ENCODE measurements at places on chromosomes 4 and X.

- DNase-seq = no peak
Measured at GRCh38 chrX:13491061-13491460, 78.3 kb upstream of the EGFL6 start.

GRCh38 chr4:174709526-174709925, 119.5 kb downstream of the GLRA3 start:
- DNase-seq = no peak

GRCh38 chr4:72900952-72901351, 168.6 kb downstream of the COX18 start:
- DNase-seq = no peak

GRCh38 chrX:11304829-11305228, 11.6 kb downstream of the AMELX start:
- no peak for DNase-seq

- DNase-seq = no peak
Measured at GRCh38 chr4:140643571-140644055, 74.9 kb upstream of the UCP1 start.

GRCh38 chr4:152989554-152989970, 53.4 kb downstream of the FHDC1 start:
- no peak for DNase-seq

- DNase-seq = no peak
Measured at GRCh38 chr4:30792601-30793000, 72.4 kb downstream of the PCDH7 start.

GRCh38 chr4:3437582-3437936, 4.2 kb upstream of the HGFAC start:
- DNase-seq = no peak

DNA sequence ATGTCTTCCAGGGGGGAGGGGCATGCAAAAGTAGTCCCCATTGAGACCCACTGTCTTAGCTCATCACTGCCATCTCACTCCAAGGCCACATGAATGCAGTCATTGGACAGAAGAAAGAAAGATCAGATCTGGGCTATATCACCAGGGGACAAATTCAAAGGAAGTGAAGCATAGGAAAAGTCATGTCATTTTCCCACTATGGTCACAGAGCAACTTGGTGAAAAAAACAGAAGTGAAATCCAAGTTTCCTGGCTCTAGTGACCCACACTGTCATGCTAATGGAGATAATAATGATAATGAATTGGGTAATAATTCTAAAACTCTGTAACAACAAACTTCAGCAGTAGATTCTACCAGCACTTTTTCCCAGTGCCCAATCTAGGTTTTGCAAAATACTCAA, 9.9 kb downstream of the LHFPL1 start:
- DNase-seq = no peak

DNA sequence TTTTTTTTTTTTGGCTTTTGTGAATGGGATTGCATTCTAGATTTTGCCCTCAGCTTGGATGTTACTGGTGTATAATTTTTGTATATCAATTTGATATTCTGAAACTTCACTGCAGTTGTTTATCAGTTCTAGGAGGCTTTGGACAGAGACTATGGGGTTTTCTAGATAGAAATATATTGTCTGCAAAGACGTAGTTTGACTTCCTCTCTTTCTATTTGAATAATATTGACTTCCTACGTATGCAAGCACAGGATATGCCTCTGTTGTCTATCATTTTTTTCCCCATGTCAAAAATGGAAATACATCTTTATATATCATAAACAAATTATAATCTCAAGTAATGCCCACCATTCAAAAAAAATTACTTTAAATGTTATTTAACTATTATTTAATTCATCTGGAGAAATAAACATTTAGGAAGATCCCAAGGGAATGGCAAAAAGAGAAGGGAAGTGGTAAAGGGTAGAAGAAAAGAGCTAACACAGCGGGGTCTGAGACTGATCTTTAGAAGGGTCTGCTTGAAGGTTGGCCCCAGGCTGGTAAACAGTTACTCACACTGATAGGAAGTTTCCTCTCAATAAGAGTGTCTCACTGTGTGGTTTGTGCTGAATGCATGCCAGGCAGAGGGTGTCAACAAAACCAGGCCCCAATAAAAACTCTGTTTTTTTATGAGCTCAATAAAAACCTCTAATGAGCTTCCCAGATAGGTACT, 35.7 kb downstream of the ZNF518B start:
- no peak for DNase-seq

DNA sequence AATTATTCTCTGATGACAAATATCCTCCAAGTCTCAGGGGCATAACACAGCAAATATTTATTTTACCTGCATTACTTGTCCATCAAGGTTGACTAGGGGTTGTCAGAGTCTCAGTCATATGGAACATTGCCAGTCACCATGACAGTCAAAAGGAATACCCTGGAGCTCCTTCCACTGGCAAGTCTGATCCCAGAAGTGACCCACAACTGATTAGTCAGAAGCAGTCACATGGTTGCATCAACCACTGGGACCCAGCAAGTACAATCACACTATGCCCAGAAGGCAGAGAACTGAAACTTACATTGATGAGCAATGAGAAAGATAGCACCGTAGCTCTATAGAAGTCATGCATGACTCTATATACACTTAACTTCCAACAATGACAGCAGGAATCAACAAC, 41.9 kb upstream of the SOD3 start:
- no peak for DNase-seq

DNA sequence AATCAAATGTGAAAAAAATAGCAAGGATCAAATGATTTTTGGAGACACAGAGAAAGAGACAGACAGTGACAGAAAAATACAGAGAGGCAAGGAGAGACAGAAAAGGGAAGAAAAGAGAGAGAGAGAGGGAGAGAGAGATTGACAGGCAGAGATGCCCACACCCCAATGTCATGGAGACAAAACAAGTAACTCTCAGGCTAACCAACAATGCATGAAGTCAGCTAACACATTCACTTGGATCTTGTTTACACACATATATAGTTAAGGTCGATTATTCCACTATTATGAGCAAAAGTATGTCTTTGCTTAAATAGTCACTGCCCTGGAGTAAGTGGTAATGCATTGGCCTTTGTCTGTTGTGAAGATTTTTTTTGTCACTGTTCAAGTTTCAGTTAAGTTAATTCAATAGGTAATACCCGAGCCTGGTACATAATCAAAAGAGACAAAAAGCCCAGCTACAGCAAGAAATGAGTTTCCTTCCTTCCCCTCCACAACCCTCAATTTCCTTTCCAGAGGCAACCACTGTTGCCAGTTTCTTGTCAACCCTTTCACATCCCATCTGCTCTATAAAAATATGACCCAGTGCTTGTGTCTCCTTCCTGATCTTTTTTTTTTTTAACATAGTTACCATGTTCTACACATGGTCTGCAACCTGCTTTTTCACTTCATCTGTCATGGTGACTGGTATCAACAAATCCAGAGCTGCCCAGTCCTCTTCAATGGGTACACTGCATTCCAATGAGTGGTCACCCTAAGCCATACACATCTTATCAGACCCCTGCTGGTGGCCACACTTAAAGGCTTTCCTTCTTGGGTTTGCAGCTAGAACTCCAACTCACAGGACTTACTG, 52.1 kb downstream of the PROM1 start:
- DNase-seq = no peak

DNA sequence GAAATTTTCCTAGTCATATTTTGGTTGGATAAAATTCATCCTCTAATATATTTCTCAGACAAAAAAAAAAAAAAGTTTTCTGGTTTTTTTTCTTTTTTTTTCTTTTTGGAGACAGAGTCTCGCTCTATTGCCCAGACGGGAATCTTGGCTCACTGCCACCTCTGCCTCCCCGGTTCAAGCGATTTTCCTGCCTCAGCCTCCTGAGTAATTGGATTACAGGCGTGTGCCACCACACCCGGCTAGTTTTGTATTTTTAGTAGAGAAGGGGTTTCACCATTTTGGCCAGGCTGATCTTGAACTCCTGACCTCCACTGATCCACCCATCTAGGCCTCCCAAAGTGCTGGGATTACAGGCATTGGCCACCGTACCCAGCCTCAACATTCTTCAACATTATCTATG, 432.7 kb upstream of the PABPC4L start:
- no peak for DNase-seq

- no peak for DNase-seq
Measured at GRCh38 chr4:109574931-109575804, 15.1 kb downstream of the MCUB start.

DNA sequence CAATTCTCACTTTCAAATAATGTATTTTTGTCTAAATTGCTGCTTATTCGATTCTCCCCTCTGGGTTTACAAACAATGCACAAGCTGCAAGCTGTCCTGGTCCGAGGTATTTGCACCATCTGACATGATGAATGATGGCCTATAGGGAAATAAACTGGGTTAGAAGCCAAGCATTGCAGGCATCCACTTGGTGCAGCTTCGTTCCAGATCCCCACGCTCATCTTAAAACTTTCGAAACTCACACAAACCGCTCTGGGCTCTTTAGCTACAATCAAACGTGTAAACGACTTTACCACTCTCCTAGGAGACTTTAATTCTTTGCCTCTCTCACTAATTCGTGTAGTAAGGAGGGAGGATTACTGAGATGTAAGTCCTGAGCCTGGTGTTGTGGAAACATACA, 19.0 kb downstream of the PHKA2 start:
- DNase-seq = no peak

DNA sequence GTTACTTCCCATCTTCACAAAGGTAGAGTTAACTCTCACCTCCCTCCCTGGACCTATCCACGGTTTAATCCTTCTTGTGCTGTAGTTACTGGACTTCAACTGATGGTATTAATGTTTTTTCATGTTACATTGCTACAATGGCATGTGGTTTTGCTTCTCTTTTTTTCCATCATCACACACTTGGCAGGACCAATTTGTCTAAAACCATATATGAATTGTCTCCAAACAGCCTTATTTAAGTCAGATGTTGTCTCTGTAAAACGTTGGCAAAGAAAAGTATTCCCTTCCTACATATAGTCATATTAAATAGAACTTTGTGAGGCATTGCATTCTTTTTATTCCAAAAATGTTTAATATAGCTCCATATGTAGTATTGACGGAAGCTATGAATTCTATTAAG, 15.5 kb downstream of the PRRG1 start:
- DNase-seq = no peak

DNA sequence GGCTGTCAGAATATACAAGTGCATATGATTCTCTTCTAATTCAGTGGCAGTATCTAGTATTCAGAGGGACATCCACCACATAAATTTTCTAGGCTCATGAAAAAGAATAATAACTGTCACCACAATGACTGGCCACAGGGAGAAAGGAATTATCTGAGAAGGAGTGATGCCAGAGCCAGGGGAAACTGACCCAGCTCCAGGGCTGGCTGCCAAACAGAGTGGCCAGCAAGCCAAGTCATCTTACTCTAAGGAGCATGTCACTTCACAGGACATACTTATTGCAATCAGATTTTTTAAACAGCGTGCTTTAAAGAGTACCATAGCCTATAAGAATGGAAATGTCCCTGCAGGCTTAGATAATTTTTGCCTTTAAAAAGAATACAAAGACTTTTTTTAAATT, 5.8 kb upstream of the SEPTIN11 start:
- DNase-seq = no peak

DNA sequence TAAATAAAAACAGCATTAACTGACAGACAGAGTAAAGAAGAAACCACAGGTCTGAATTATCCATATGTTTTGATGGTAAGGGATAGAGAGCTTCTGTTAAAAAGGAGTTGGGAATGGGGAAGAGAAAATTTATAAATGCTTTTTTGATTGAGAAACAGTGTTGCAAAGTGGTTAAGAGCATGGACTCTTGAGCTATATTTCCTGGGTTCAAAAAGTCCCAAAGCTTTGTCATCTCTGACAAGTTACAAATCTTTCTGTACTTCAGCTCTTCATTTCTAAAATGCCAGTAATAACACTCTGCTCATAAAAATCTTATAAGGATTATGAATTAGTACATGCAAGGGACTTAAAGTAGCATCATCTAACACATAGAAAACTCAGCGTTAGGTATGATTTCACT, 62.2 kb downstream of the N4BP2 start:
- no peak for DNase-seq

GRCh38 chr4:175560604-175561003, 251.5 kb downstream of the GPM6A start:
- DNase-seq = no peak

DNA sequence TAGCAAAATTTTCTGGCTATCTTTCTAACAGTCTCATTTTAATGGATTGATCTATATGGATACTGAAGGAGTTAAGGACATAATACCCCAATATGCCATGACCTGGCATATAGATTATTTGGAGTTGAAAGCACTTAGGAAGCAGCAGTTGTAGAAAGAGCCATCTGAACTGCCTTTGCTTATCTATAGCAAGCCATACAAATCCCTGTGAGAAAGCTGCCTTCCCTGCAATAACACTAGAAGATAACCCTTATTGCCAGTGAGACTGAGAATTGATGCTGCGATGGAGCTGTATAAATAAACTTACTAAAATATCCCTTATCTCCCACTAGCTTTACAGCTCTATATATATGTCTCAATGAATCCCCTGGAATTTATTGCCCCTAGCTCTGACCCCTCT, 346.3 kb downstream of the TECRL start:
- no peak for DNase-seq

DNA sequence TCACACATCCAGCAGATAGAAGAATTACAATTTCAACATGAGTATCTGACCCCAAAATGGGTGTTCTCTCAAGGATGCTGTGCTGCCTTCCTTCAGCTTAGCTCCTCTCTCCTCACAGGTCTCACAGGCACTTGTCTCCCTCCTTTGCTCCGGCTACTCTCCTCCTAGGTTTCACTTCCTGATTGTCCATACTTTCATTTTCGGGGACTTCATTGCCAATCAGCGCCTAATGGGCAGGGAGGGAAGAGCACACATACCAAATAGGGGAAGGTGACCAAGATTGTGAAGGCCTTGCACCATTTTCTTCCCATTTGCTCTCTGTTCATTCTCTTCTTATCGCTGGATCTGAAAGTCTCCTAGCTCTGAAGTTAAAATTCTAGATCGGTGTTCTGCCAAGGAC, 125.4 kb upstream of the EOLA2 start:
- no peak for DNase-seq

DNA sequence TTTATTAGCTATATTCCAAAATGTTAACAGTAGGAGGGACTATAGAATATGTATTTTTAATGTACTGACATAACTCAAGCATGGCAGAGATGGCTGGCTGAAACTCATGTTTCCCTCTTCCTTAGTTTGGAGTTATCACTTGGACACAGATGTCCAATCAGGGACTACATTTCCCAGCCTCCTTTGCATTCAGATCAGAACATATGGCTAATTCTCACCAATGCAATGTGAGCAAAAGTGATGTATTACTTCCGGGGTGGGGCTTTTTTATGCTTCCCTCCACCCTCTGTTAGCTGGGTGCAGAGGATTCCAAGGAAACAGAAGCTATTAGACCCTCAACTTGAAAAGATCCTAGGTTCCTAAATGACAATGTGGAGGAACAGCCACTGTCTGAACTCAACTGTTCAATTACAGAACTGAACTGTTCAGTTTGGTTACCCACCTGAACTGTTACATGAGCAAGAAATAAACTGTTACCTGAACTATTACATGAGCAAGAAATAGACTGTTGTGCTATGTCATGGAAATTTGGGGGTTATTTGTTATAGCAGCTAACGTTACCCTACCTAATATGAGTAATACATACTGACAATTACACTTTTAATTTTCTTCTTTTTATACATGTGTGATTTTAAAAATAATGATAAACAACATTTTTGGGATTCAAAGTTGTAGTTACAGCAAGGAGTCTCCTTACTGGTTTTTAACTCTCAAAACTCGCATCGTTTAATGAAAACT, 29.6 kb upstream of the ERVMER34-1 start:
- DNase-seq = no peak
